CD4-positive, alpha-beta T cell (primary cell): ENCODE measurements at places on chromosomes 5 and 9.

GRCh38 chr9:133658442-133659431, 22.6 kb downstream of the DBH start:
- peak; percentile 7 for DNase-seq

DNA sequence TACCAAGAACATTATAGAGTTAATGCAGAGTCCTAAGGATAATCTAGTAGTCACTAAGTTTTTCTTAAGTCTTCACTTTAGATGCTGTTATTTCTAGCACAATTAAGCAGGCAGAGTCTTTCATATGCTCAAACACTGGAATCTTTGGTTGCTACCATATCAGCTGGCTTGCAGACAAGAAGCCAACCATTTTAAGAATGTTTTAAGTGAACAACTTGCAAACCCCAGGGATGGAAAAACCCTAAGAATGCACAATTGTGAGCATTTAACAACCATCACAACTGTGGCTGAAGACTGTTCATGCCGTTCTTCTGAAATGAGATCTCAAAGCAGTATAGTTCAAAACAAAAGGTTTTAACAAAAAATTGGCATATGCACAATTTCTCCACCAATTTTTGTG, 55.1 kb downstream of the CSNK1A1 start:
- DNase-seq = no peak

DNA sequence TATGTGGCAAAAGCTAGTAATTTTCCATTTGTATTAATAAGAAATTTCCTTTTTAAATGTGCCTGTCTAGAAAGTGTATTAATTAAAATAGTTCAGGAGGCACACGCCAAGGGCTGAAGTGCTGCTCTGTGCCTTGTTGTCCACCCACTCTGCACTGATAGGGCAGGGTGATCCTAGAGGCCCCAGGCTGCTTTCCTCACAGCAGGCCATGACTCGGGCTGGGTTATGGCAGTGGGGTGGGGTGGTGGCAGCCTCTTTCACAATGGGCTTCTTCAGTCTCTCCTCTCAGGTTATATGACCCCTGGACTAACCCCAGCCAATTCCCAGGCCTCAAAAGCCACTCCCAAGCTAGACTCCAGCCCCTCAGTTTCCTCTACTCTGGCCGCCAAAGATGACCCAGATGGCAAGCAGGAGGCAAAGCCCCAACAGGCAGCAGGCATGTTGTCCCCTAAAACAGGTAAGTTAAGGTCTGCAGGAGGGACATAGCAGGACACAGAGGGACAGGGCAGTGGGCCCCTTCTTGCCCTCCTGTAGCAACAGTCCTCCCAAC, 19.5 kb downstream of the CD74 start:
- DNase-seq = no peak

DNA sequence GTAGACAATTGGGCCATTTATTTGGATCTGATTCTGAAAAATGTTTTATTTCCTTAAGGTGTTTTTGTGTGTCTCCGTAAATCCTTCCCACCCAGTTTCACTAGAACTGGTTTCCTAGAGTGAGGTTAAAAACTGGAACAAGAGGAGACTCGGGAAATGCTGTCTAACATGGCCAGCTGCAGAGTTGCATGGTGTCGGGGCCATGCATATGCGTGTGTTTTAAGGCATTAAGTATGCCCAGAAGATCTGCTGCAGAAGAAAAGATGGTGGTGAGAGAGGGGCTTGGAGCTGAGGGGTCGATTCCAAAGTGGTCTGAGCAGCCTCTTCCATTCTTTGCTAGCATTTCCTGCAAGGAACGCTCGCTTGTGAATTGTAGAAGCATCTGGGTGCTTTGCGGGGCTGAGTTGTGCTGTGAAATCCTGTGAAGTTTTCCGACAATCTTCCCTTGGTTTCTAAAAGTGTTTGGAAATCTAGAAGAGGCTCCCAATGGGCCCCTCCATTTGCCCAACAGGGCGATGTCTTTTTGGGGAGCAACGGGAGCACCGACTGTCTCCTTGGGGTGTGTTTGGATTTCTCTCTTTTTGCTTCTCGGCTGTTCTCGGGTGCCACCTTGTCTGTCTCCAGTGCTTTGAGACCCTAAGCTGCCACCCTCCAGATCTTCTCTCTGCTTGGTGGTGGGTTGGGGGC, 113.8 kb downstream of the COL5A1 start:
- no peak for DNase-seq

DNA sequence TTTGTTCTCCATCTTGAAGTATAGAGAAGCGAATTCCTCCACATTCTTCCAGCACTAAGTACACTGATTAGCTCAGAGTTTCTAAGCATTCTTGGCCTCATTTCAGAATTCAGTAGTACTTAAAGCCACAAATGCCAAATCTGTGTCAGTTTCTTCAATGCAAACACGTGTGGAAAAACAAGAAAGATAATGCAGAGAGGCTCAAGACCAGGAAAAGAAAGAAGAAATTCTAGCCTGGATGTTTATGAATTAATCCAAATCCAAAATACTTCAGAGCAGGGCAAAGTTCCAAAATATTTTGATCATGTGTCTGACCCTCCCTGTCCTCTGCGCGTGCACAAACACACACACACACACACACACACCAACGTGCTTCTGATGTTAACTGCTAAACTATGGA, 457.6 kb downstream of the SLCO4C1 start:
- no peak for DNase-seq

- DNase-seq = no peak
Observed at GRCh38 chr5:81242906-81243436, 9.8 kb downstream of the CKMT2 start.

DNA sequence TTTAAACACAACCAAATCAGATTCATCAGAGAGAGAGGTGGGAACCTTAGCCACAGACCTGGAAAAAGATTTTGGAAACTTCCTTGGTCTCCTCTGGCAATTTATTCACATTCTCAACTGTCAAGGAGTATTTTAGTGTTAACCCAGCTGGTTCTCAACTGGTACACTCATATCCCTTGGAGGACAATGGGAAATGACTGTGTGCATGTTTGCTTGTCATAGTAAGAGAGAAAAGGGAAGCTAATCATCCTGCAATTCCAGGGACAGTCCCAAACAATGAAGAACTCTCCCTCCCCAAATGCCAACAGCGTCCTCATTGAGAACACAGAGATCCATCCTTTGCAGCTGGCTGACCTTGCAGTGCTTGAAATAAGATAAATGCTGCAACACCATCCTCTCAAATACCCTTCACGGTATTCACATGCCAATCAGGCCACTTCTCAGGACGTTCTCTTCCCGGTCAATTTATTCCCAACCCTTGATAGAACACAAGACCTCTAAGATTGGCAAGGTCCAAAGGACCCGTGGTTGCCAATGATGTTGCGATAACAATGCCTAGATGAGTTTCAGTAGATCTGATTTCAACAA, 75.5 kb downstream of the EPB41L4B start:
- no peak for DNase-seq

- no peak for DNase-seq
Observed at GRCh38 chr5:5089895-5090649, 50.1 kb upstream of the ADAMTS16 start.

DNA sequence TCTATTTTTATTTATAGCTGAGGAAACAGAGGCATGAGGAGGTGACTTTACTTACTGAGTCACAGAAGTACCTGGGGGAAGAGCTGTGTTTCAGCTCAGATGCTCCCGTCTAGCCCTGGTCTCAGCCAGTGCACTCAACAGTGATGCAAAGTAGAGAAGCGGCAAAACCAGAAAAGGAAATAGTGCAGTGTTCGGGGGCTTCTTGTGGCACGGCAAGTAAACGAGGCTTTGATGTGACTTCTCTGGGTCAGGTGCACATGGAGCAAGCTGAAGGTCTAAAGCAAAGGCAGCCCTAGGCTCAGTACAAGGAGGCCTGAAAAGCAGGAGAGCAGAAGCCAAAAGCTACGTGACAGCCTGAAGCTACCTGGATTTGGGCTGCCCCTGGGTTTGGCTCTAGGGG, 526.7 kb upstream of the ADAMTS16 start:
- DNase-seq = no peak

DNA sequence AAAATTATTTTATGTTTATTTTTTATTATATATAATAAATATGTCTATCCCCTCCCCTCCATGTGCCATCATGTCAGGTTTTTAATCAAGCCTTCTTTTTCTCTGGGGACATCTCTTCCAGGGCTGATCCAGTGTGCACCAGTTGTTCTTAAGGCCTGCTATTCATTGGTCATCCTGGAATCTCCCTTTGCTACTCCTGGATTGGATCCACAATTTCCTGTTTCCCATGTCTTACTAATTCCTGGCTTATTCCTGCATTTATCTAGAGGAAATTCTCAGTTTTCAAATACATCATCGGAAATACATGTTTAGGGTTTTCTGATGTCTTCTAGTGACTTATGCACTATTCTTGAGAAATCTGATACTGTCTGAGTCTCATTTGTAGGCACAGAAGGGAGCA, 56.8 kb downstream of the ANGPTL2 start:
- DNase-seq = no peak

DNA sequence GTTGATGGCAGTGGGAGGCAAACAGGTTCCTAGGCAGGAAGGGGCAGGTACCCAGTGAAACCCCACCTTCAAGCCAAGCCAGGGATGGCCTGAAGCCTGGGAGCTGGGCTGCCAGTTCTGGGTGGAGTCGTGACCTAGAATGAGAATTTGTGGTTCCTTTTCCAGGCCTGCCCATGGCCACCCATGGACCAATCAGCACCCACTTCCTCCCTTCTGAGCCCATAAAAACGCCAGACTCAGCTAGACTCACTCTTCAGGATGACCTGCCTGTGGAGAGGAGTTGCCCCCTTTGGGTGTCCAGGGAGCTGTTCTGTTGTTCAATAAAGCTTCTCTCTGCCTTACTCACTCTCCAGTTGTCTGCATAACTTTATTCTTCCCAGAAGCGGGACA, 144.0 kb upstream of the MRPS30 start:
- no peak for DNase-seq

DNA sequence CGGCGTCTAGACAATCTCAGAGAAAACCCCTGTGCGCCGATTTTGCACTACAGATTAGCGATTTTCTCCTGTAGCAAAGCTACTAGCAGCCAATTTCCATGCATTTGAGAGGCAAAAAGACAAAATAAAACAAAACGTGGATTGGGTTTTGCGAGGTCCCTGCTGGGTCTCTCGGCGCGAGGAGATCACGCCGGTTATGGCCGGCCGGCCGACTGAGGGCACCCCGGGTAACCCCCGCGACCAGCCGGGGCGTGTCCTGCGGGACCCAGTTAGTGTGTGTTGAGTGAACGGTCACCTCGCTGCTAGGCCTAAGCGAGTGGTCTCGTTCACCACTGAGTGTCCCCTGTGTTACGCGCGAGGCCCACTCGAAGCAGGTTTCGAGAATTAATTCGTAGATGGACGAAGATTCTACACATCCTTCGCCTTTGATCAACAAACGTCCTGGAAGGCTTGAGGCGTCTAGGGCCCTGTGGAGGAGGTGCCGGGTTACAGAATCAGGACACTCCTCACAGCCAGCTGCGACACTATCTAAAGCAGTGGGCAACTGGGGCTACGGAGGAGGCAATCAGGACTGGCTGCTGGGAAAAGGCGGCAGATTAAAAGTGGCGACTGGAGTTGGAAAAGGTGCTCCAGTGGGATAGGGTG, 764 bp upstream of the VDAC1 start:
- DNase-seq = no peak

DNA sequence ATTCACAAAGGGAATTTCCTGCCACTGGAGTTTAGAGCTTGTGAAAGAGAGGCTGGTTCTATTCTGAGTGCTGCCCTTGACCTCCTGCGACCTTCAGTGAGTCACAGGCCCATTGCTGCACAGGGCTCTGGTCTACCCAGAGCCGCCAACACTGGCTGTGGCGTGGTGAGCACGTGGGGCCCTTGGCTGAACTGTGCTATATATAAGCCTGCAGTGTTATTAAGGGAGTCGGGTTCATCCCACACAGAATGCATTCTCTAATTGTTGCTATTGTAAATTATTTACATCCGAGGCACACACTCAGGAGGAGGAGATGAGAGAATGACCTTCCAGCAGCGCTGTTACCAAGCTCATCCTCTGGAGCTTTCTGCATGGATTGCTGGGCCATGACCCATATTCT, 47.1 kb downstream of the BRINP1 start:
- no peak for DNase-seq

GRCh38 chr5:32936329-32936728, 225.2 kb downstream of the NPR3 start:
- no peak for DNase-seq

- no peak for DNase-seq
Observed at GRCh38 chr5:169778622-169779596, 141.8 kb downstream of the DOCK2 start.

DNA sequence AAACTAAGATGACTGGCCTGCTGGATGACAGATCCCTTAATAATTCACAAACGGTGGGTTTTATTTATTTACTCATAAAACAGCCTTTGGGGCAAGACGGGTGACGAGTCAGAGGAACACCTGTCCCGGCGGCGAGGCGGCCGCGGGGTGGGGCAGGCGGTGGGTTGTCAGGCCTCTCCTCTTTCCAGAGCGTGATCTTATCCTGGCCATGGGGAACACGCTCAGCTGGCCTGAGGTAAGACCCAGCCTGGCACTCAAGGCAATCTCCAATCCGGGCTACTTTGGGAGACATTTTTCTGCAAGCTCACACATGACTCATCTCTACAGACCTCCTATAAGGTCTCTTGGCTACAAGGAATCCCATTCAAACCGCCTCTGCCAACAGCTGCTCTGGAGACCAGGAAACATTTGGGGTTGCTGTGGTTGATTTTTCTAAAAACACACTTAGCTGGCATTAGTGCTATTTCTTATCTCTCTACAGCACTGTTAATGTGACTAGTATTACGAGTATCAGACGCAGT, 6.3 kb downstream of the RAPGEF1 start:
- DNase-seq = peak; percentile 40

GRCh38 chr9:8437876-8438275, 638.3 kb upstream of the DMAC1 start:
- no peak for DNase-seq

DNA sequence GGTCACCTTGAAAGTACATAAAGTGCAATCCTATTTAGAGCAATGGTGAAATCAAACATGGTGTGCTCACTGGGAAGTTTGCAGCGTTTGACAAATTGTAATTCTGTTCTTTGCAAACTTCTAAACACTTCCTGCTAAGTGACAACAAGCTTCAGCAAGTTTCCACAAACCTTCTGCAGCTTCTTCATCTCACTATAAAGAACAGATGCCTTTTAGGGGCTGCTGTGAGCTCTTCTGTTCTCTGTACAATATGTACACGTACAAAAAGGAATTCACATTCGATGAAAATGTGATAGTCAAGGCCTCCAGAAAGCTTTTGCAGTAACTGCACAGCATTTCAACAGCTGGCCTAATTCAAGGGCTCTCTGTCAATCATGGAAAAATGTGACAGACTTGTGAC, 543.1 kb downstream of the CETN3 start:
- no peak for DNase-seq

GRCh38 chr5:19615661-19616060, 372.3 kb downstream of the CDH18 start:
- DNase-seq = no peak

DNA sequence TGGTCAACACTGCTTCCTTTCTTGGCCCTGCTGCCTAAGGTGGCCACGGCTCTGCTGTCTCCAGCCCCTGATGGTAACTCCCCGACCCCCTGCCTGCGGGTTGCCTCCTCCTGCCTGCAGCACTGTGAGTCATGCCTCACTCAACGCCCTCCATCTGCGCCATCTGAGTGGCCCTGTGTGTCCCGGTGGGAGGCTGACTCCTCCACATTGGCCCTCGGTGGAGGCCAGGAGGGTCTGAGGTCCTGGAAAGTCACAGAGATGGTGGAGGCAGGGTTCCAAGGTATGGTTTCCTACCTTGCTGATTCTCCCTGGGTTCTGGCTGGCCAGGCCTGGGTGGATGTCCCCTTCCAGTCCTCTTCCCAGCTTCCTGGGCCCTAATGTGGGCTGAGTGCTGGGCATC, 64.5 kb upstream of the ADAMTS2 start:
- no peak for DNase-seq

- DNase-seq = no peak
Observed at GRCh38 chr9:94228616-94229015, 30.5 kb upstream of the ZNF169 start.

GRCh38 chr5:158886957-158887356, 212.8 kb downstream of the EBF1 start:
- DNase-seq = no peak
